ENCODE measurements at places on chromosomes 7 and 10.

DNA sequence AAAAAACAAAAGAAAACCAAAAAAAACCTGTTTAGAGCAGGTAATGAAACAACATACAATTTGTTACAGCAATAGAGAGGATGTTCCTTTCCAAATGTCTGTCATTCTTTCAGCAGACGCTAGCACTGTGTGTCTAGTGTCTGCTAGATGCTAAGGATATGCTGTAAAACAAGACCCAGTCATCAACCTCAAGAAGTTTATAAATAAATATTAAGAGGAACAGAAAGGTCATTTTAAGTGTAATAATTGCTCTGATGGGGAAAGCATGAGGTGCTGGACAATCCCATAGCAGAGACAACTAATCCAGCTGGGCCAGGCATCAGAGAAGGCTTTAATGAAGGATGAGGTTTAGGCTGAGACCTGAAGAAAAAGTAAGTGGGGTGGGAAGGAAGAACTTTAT, 23.3 kb upstream of the ASCC1 start:
- DNase-seq, result no peak

DNA sequence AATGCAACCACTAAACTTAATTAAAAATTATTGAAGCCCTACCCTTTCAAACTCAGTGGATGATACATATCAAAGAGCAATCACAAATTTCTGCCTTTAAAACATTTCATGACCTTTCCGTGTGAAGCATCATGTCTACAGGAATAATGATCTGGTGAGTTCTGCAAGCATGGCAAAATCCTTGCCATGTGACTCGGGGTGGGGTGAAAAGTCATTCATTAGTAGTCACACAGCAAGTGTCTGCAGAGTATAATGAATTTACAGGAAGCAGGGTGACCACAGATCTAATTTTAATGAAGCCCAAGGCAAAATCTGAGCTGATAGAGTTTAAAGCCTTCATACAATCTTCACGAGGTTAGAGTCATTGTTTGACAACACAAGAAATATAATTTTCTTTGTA, 351.9 kb downstream of the THSD7A start:
- DNase-seq, result no peak

- DNase-seq, result no peak
Observed at GRCh38 chr10:33235251-33235884, 99.1 kb downstream of the NRP1 start.

DNA sequence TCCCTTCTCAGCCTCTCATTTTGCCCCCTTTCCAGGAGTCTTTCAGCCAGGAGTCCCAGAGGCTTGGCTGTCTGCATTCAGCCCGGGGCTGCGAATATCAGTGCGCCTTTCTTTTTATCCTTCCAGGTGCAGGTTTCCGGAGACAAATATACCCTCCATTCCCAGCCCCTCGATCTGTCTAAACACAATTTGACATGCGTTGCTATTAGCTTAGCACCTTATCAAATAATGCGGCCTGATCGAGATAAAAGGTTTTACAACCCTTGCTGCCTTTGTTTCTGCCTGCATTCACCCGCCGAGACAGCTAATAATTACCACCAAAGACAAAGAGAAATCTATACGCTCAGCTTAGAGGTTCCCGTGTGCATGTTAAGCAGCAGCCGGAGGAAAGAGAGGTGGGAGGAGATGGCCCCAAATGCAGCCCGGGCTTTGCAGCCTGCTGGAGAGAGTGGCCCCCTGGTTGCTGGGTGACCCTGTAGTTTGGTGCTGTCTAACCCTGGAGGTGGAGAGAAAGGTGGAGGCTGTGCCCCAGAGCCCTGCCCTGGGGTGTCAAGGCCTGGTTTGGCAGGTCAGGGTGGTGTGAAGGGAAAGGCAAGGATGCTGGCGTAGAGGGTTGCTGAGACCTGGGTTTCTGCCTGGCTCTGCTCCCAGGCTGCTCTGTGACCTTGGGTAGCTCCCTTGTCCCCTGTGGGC, 185.3 kb downstream of the RPS24 start:
- no peak for DNase-seq

GRCh38 chr7:136640977-136641376, 227.5 kb upstream of the CHRM2 start:
- no peak for DNase-seq

DNA sequence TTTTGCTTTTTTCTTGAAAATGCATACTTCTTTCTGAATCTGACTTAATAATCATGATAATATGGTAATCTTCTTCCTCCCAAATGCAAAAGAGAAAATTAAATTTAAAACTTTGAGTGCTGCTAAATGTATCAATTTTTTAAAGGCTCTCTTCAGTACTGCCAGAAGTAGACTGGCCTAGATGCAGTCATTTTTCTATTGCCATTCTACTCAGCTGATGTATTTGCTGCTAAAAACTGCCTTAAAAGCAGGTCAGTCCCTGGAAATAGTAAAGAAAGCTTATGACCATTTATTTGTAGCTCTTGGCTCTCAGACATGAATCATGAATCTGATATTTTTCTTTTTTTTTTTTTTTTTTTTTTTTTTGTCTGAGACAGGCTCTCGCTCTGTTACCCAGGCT, 28.5 kb downstream of the NAPEPLD start:
- no peak for DNase-seq

DNA sequence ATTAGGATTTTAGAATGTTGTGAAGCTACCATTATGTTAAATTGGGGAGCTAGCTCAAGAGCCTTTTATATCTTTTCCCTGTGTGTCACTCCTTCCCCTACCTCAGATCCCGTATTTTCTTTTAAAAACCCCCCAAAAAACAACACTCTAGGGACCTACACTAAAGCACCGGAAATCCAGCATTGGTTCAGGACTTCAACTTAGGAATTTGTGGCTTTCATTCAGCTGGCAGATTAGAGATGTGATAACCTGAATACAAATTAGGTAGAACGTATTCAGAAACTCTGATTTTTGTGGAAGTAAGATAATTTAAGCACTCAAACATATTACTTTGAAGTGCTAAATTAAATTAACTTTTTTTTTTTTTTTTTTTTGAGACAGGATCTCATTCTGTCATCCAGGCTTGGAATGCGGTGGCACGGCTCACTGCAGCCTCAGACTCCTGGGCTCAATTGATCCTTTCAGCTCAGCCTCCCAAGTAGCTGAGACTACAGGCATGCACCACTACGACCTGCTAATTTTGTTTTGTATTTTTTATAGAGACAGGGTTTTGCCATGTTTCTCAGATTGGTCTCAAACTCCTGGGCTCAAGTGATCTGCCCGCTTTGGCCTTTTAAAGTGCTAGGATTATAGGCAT, 6.8 kb downstream of the TBC1D12 start:
- no peak for DNase-seq

GRCh38 chr10:3076138-3076537, 8.8 kb downstream of the PFKP start:
- DNase-seq, result no peak

- DNase-seq, result peak; percentile 74
Observed at GRCh38 chr10:129949891-129950291, 14.2 kb downstream of the EBF3 start.

DNA sequence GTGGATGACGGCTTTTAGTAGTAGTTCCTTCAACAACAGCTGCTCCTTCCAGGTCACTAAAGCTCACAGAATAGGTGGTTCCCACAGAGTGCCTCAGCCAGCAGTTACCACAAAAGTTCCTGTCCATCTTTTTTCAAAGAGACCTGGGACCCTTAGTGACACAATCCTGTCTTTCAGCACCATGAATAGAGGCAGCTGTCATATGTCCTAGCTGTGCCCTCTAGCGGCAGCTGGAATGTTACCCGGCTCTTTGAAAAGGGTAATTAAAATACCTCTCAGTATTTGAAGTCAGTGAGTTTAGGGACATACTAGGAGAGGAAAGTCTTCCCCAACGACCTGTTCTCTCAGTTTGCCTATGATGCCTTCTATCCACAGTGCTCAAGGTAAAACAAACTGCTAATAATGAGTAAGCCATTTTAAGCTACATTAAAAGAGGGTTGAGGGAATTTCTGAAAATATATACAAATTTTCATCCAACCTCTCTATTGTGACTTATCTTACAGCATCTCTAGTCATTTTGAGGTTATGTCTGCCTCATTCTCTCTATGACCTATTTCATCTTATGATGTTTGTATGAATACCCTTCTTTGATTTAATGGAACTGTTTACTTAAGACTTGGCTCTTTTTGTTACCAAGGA, 290.8 kb downstream of the NXPH1 start:
- peak; percentile 32 for DNase-seq

- no peak for DNase-seq
Observed at GRCh38 chr10:43891241-43891640, 242.6 kb upstream of the ZNF32 start.

- DNase-seq, result no peak
Observed at GRCh38 chr7:157017603-157018327, 7.3 kb upstream of the MNX1 start.

DNA sequence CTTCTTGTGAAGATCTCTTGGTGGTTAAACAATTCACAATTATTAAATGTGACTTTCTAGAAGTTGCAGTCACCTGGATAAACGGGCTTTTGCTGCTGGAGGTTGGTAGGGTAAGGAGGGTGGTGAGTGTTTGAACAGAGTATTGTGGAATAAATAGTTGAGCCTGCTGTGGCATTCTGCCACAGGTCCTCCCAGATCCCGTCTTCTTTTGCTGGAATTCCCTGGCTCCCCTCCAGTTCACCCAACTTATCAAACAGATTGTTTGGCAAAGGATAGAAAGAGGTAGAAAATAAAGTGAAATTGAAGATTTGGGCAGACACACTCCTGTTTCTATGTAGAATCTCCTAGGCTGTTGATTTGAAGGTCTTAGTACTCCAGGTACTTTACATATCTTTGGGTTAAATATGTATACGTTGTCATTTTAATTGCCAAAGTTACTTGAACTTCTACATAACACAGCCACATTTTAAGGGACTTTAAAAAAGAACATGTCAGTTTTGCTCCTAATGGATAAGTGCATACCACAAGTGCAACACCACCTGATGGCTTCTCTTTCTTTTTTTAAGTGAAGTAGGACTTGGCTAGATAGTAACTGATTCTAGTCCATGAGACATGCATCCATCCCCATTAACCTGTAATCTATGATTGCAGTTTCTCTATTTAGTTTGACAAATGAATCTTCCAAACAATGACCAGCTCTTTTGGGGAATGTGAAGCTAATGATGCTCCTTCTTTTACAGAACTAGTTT, 83.0 kb downstream of the ARL4A start:
- no peak for DNase-seq

DNA sequence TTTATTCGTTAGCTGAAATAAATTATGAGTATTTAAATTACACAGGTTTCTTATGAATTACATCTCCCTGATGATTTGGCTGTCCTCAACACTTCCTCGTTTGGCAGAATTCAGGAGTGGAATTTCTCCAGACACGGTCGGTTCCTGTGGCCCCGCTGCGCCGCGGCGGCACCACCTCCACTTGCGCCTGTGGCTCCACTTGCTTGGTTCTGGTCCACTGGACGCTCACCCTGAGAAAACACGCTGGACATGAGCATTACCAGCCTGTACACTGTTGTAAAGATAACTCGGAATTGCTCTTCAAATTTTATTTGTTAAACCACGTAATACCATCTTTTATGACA, 85.3 kb downstream of the ZNF33B start:
- DNase-seq, result no peak

GRCh38 chr7:144814299-144814698, 21.6 kb downstream of the TPK1 start:
- DNase-seq, result no peak

GRCh38 chr7:37109843-37110242, 338.8 kb downstream of the ELMO1 start:
- no peak for DNase-seq

DNA sequence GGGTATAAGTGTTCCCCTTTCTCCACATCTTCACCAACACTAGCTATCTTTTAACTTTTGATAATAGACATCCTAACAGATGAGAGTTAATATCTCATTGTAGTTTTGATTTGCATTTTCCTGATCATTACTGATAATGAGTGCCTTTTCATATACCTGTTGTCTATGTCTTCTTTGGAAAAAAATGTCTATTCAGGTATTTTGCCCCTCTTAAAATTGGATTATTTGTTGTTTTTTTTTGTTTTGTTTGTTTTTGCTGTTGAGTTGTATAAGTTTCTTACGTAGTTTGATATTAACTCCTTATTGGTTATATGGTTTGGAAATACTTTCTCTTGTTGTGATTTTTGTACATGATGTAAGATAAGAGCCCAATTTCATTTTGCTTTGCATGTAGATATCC, 214.7 kb downstream of the MALRD1 start:
- no peak for DNase-seq

DNA sequence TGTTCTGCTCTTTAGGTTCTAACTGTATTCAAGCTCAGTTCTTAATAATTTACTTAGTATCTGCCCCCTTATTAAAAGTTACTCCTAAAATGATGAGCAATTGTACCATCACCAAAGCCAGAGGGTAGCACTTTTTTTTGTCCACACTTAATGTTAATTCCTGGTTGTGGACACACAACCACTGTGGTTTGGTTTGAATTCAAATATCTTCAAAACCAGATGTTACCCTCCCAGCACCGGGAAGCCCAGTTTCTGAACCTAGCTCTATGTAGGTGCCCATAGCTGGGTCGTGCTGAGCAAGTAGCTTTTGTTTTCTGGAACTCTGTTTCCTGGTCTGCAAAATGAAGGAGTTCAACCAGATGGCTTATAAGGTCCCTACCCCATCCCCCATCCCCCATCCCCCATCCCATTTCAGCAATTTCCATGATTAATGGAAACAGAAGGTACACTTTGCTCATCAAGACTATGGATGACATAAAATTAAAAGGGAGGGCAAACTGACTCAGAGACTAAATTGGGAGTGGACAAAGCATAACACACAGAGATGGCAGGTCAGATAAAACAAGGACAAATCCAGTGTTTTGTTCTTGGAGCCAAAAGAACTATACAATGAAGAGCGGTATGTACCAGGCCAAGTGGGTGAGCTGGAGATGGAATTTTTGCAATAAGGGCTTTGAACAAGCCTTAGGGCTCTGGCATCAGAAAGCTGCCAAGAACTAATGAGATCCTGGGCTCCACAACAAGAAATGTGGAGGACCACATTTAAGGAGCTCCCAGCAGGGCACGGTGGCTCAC, 56.7 kb downstream of the DLG5 start:
- DNase-seq, result no peak

DNA sequence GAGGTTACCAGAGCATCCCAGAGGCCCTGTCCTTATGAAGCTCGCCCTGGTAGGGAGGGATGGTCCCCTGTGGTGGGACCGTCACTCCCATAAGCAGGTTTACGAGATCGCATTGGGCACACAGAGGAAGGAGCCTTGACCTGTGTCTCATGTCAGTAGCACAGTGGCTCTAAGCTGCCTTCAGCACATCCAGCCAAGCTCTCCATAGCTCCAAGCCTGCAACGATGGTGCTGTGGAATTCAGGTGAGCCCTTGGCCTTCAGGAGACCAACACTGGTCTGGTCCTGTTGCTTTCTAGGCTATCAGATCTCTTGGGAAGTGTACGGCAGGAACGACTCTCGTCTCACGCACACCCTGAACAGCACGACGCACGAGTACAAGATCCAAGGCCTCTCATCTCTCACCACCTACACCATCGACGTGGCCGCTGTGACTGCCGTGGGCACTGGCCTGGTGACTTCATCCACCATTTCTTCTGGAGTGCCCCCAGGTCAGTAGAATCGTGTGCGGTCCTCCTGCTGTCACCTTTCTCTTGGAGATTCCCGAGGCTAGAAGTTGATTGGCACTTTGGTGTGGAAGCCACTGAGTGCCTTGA, 605.3 kb upstream of the FOXK1 start:
- no peak for DNase-seq

GRCh38 chr7:22400936-22401553, 44.1 kb upstream of the RAPGEF5 start:
- DNase-seq, result no peak

All from tibial artery (tissue), 4 donors.